ENCODE measurements at places on chromosomes 5 and 9.

DNA sequence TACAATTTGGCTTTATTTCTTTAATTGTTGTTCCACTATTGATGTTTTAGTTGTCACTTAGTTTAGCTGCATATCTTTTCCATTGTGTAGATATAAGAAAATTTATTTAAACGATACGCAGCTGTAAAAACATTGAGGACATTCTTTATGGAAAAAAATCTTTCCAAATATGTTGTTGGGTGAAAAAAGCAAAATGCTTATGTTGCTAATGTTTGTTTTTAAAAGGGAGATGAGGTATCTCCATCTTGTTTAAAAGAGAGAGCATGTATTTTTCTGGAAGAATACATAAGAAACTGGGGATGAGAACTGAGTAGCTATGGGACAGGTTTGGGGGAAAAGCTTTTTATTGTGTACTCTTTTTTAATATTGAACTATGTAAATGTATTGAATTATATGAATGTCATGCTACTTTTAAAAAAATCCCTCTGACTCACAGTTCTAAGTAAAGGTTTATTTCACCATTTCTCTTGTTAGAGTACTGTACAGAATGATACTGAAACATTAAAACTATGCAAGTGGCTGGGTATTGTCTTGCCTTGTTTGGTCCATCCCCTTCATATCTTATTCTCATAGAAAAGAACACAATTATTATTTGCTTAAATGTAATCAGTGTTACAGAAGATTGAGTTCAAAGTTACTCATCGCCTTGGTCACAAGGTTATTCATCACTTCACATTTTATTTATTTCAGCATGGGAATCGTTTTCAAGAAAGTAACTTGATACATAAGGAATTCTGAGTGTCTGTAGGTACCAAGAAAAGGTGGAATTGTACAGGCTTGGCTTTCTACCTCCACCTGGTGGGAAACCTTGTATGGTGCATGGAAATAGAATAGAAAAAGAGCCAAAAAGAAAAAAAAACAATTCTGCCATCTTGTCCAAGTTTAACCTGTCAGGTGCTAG is 85.8 kb downstream of the RIC1 start:
- no peak for DNase-seq

DNA sequence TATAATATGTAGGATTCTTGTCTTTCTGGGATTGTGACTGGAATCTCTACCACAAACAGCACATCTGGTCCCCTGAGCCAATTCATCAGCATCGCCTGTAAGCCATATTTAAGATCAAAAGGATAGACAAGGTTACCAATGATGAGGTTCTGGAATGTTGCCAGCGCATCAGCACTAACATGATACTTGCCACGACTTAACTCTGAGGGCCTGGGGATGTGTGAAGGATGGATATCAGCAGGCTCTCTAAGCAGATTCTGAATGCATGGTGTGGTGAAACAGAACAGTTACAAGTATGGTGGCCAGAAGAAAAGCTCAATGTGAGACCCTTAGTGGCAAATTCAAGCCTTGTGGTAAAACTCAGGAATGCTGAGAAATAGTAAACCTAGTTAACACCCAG is 143.0 kb downstream of the XRCC4 start:
- DNase-seq, result no peak

GRCh38 chr5:132411304-132412013 is 41.9 kb downstream of the SLC22A5 start:
- no peak for DNase-seq

- no peak for DNase-seq
Measured at GRCh38 chr5:943201-943917, 50.7 kb downstream of the TRIP13 start.

- no peak for DNase-seq
Measured at GRCh38 chr5:94632024-94632423, 13.6 kb downstream of the SLF1 start.

- no peak for DNase-seq
Measured at GRCh38 chr5:105773241-105773640, 1897.5 kb downstream of the EFNA5 start.

DNA sequence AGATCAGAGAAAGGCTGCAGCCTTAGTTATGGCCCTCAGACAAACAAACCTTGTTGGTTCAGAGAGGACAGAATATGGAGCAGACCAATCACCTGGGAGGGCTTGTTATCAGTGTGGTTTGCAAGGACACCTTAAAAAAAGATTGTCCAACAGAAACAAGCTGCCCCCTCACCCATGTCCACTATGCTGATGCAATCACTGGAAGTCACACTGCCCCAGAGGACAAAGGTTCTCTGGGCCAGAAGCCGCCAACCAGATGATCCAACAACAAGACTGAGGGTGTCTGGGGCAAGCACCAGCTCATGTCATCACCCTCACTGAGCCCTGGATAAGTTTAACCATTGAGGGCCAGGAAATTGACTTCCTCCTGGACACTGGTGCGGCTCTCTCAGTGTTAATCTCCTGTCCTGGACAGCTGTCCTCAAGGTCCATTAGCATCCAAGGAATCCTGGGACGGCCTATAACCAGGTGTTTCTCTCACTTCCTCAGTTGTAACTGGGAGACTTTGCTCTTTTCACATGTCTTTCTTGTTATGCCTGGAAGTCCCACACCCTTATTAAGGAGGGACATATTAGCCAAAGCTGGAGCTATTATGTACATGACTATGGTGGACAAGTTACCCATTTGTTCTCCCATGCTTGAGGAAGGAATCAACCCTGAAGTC is 36.9 kb upstream of the TBCA start:
- no peak for DNase-seq

DNA sequence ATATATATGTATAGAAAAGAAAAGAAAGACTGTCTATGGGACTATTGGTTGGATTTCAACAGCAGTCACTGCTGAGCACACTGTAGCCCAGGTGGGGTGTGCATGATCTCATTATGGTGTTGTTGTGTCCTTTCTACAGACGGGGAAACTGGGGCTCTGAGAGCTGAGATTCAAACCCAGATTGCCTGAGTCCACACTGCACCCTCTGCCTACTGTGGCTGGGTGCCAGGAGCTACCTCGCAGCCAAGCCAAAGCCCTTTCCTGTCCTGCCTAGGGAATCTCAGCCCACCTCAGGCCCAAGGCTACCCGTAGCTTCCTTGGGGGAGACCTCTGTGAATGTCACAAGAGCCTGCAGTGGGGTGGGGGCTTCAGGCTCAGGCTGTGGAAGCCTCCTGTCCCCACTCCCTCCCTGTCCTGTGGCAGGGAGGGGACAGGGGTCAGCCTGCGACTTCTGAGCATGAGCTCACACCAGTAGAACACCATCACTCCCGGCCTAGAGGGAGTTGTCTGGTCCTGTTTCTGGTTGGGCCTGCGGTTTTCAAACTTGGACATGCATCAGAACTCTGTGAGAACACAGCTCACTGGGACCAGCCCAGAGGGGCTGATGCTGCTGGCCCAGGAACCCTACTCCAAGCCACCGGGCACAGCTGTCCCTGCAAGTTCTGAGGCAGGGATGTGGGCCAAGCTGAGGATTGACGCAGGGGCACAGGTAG is 7.9 kb upstream of the NINJ1 start:
- DNase-seq, result peak; percentile 43

DNA sequence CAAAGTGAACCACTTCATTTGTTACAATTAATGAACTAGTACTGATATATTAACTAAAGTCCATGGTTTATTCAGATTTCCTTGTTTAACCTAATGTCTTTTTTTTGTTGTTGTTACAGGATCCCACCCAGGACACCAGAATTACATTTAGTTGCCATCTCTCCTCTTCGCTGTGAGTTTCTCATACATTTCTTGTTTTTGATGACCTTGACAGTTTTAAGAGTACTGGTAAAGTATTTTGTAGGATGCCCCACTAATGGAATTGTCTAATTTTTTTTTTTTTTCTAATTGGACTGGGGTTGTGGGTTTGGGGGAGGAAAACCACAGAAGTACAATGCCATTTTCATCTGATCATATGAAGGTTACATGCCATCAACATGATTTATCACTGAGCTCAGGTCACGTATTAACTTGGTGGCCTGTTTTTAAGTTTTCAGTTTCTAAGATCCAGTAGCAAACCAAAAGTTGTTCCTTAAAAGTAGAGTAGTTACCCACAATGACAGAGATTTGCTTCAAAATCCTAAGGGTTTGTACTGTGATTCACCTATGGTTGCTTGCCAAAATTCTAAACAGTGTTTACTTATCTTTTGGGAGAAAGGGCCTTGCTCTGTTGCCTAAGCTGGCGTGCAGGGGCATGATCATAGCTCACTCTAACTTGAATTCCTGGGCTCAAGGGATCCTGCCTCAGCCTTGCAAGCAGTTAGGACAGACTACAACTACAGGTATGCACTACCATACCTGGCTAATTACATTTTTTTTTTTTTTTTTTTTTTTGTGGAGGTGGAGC is 4.5 kb upstream of the OTULIN start:
- DNase-seq, result peak; percentile 43

DNA sequence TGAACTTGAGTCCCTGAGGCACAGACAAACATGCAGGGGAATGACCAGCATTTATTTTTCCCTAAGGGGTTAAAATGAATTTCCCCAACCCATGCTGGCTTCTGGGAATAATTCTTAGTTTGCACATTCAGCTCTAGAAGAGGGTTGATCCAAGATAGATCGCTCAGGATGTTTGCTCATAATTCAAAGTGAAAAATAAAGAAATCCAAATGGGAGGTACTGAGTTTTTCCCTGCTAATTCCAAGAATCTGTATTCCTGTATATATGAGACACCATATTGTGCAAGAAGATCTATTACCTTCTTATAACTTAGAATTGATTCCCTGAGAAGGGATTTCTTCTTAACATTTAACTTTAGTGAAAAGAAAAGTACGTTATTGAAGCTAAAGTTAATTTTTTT is 96.2 kb downstream of the VCAN start:
- DNase-seq, result no peak

- no peak for DNase-seq
Measured at GRCh38 chr5:96901384-96901783, 25.1 kb downstream of the ERAP2 start.

DNA sequence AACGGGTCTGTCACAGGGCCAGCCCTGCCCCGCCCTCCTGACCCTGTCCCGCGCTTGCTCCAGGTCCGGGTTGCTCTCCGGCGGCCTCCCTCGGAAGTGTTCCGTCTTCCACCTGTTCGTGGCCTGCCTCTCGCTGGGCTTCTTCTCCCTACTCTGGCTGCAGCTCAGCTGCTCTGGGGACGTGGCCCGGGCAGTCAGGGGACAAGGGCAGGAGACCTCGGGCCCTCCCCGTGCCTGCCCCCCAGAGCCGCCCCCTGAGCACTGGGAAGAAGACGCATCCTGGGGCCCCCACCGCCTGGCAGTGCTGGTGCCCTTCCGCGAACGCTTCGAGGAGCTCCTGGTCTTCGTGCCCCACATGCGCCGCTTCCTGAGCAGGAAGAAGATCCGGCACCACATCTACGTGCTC is 4.2 kb downstream of the B4GALT7 start:
- no peak for DNase-seq

- DNase-seq, result no peak
Measured at GRCh38 chr5:624951-625230, 12.8 kb downstream of the CEP72 start.

DNA sequence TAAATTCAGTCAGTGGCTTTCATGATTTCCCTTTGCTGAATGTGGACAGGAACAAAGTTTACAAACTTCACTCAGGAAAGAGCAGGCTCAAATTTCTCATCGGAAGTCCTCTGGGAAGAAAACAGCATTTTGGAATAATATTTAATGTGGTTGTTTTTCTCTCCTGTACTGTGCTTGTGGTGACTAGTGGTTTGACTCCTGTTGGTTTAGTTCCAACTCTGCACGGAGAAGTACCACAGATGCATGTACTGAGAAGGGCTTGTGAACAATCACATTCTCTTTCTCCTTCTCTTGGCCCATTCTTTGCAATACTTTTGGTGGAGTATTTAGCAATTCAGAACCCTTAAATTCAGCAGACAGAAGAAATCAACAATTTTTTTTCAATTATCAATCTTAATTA is 13.3 kb downstream of the MPDZ start:
- peak; percentile 21 for DNase-seq

- no peak for DNase-seq
Measured at GRCh38 chr9:89462817-89463683, 34.9 kb downstream of the SEMA4D start.

GRCh38 chr5:14816374-14816998 is 55.1 kb downstream of the ANKH start:
- peak; percentile 29 for DNase-seq

DNA sequence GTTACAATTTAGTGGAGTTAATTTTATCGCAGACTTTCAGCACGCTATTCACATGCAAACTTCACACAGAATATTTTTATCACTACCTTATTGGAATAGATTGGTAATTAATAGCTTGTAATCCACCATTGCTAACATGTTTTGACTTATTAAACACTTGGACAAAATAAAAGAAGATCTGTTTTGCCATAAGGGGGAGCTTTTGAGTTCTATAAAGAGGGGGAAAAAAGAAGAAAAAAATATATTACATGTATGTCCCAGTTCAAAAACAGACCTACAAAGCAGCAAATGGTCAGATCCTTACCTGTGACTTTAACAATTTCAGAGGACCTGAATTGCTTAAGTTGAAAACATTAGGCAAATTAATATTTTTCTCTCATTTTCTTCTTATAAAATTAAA is 1.2 kb upstream of the PAPPA start:
- peak; percentile 17 for DNase-seq

DNA sequence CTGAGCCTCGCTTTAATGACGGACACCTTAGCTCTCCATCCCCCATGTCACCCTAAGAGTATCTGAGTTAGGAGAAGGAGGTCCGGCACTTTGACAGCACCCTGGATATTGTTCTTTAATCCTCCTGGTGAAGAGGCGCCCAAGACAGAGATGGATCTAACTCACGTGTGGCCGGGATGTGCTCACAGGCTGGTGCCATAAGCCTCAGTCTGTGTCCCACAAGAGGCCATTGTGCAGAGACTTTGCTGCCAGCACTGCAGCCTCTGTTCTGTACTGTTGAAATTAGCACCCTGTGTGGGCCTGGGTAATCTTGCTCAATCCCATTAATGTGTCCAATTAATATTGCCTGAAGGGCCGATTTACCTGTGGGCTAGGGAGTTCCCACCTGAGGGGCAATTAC is 37.7 kb downstream of the NXNL2 start:
- DNase-seq, result no peak

Measured in AG20443 (cell line).